ENCODE measurements at places on chromosomes 4 and X.

DNA sequence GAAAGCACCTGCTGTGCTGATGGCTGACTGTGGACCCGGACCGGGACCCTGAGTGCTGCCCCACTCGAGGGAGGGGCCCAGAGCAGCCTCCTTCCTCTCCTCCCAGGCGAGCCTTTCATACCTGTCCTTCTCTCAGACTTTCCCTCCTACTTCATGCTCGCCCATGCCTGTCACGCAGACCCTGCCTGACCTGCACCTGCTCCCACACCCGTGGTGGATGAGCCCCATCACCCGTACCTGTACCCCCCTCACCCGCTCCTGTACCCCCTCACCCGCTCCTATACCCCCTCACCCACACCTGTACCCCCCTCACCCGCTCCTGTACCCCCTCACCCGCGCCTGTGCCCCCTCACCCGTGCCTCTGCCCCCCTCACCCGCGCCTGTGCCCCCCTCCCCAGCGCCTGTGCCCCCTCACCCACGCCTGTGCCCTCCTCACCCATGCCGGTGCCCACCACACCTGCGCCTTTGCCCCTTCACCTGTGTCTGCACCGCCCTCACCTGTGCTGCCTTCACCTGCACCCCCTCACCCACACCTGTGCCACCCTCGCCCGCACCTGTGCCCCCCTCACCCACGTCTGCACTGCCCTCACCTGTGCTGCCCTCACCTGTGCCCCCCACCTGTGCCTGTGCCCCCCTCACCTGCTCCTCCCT is 5.8 kb downstream of the MAEA start:
- DNase-seq, result no peak

DNA sequence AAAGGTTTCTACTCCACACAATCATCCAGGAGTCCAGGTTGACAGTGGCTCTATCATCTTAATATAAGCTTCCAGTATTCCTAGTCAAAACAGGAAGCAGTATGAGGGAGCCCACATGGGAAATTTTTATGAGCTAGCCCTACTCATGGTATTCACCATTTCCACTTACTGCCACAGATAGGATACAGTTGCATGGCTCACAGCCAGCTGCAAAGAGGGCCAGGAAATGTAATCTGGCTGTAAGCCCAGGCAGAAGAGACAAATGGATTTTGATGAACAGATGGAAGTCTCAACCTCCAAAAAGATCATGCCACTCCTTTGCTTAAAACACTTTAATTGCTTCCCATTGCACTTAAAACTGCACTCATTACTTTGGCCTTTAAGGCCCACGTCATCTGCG is 150.6 kb downstream of the ADAMTS3 start:
- no peak for DNase-seq

DNA sequence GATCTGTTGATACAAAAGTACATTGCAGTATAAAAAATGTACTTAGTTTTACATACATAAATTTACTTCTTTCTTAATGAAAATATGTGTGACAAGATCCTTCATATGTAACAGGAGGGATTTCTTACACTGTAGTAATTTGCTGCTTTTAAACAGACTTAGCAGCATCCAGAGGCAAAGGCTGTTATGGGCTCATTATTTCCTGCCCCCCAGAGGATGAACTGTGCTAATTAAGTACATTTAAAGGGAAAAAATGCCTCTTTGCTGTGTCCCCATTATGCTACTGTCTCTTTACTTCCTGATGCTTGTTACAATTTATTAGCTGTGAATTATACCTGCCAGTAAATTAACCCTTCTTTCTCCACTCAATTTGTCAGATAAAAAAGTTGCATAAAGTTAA is 47.1 kb downstream of the NDST3 start:
- DNase-seq, result no peak

GRCh38 chr4:140289486-140289885 is 84.0 kb upstream of the SCOC start:
- DNase-seq, result no peak

DNA sequence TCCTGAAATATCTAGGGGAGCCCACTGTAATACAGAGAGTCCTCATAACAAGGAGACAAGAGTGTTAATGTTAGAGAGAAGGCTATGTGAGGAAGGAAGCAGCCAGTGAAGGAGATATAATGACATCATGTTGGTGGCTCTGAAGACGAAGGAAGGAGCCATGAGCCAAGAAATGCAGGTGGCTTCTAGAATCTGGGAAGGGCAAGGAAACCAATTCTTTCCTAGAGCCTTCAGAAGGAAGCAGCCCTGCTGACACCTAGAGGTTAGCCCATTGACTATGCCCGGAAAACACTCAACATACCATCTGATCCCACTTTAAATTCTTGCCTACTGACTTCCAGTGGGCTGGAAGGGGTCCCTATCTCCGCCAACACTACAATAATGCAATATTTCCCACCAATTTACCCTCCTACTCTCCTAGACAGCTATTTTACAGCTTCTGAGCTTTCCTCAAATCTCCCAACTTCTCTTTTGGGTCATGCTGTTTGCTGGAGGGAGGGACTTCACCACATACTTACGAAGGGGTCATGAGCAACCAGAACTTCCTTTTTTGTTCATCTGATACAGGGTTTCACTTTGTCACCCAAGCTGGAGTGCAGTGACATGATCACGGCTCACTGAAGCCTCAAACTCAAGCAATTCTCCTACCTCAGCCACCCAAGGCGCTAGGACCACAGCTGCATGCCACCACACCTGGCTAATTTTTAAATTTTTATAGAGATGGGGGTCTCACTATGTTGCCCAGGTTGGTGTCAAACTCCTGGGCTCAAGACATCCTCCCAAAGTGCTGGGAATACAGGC is 25.2 kb upstream of the G3BP2 start:
- DNase-seq, result peak; percentile 21

DNA sequence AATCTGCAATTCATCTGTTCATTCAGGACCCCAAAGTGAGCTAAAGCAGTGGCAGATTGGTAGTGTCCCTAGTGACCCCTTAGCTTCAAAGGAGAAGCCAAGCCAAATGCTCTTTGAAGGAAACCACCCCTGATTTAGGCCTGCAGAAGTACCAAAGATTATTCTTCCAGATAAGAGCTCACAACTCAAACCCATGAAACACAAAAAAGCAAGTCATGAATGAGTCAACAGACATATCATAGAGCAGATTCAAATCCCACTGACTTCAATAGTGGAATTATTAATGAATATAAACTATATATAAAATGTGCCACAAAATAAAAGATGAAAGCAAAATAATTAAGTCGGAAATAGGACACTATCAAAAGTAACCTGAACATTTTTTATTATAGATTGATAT is 197.6 kb downstream of the SCFD2 start:
- no peak for DNase-seq

DNA sequence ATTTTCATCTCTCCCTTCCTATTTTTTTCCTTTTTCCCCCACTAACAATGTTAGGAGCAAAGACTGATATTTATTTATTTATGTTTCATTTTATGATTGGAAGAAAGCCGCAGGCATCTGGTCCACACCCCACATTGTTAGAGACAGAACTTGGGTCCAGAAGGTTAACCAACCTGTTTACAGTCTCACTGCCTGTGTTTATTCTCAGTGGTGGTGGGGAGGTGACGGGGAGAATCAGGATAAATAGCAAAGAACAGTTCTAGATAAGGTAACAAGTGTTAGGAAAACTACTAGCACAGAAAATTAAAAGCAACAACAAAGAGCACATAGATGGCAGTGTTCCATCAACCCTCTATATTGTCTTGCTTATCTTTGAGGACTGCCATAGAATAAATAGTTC is 301.7 kb upstream of the DIPK2B start:
- no peak for DNase-seq

GRCh38 chr4:80172203-80172602 is 25.1 kb upstream of the PRDM8 start:
- DNase-seq, result no peak

DNA sequence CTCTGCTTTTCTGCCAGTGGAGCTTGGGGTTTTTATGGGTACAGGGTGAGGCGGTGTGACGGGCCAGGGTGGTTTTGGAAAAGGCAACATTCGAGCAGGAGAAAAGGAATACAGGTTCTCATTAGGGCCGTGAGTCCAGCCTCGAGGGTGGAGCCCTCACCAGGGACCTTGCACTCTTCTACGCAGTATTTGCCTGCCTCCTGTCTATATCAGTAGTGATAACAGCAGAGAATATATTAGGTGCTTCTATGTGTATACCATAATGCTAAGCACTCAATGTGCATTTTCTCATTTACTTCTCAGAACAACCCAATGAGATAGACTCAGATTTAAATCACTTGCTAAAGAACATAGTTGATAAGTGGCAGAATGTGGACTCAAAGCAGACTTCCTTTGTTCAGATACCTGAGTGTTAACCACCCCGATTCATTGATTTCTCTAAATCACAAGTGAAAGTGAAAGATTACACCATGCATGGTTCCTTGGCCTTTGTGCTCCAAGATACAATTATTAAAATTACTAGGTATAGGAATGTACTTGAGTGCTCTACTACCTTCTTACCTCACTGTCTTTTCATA is 403.9 kb downstream of the PCDH7 start:
- DNase-seq, result no peak

- no peak for DNase-seq
Measured at GRCh38 chrX:70030301-70030767, 19.4 kb downstream of the AWAT2 start.

GRCh38 chr4:56271131-56271530 is 116.2 kb downstream of the AASDH start:
- DNase-seq, result no peak

DNA sequence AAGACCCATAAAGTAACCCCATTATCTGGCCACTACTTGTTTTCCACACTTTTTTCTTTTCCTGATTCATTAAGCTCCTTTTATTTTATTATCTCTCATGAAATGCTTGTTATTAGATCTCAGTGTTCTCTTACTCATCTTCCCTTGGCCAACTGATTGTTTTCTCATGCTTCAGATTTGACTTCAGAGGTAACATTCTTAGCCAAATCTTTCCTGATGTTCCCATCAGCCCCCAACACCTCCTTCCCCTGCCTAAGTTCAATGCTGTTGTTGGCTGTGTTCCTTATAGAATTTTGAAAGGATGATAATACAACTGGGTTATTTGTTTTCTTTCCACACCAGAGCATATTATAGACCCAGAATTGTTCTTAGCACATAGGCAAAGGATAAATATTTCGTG is 75.6 kb downstream of the BMPR1B start:
- DNase-seq, result no peak

DNA sequence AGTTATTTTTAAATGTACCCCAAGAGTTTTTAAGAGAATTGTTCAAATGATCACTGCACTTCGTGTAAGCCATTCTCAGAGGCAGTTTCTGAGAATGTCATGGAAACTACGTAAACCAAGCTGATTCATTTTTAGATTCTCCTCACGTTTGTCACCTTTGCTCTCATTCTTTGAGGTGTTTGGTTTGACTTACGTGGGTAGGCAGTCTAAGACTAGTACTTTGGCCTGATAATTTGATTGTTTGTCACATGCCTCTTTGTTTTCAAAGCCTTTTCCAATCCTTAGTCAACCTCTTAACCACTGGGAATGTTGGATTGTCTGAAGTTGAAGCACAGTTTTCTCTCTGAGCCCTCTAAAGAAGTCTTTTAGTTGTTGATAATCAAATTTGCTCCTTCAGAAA is 10.5 kb downstream of the SEPTIN11 start:
- DNase-seq, result no peak

- no peak for DNase-seq
Measured at GRCh38 chrX:148298737-148299136, 201.7 kb upstream of the AFF2 start.

GRCh38 chrX:107731831-107732502 is 43.6 kb downstream of the TSC22D3 start:
- no peak for DNase-seq

DNA sequence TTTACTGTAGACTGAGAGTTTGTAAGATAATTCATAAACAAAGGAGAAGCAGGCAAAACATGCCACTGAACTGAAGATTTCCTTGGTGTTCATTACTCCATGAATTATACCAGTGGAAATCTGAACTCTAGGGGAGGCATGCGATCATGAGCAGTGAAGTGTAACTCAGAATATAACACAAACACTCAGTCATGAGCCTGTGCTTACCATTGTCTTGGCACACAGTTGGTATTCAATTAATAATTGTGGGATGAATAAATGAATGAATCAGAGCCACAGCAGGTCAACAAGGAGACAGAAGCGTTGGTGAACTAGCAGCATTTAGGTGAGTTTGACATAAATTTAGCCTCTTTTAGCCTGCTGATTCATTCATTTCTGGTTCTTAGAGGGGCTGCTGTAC is 263.5 kb upstream of the DKK2 start:
- DNase-seq, result no peak

DNA sequence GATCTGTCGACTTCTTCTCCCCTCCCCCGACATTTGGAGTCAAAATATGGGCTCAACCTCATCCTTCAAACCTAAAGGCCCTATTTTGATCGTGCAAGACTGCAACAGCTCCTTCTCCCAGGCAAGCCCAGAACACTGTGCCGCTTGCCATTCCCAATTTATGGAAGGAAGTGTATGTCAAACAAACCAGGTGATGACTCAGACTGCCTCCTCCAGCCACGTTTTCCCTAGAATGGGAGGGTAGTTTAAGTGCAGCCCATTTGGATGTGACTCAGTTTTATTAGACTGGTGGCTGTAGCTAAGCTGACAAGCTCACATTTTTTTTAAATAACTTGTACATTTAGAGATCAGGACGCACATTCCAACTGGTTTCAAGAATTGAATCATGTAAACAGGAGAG is 570.4 kb upstream of the DIPK2B start:
- DNase-seq, result no peak

- DNase-seq, result no peak
Measured at GRCh38 chrX:139738581-139738980, 30.6 kb upstream of the MCF2 start.

GRCh38 chrX:11665168-11666111 is at the start of gene ARHGAP6:
TSS of gene ARHGAP6 (minus strand) at chrX:11665920. CDS start at chrX:11664828, 1,092 bp downstream.
- no peak for DNase-seq

GRCh38 chrX:7028246-7028645 is 119.3 kb upstream of the STS start:
- no peak for DNase-seq

GRCh38 chr4:3257556-3258482 is 8.9 kb downstream of the MSANTD1 start:
- peak; percentile 44 for DNase-seq

DNA sequence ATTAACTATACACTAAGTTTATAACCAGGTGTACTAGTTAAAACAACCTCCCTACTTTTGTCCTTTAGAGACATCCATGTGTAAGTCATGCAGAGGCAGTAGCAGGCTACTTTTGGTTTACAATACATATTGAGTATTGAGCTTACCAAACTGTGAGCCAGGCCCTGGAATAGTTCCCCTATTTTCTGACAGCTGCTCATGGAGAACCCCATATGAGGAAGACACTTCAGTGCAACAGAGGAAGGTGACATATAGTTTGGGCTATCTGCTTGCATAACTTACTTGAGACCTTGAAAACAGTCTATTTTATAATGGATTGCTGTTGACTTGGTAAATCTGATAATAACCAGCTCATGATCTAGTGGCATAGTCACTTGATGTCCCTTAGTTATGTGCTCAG is 190.5 kb downstream of the SH3BGRL start:
- DNase-seq, result no peak

- no peak for DNase-seq
Measured at GRCh38 chr4:10320130-10320529, 137.1 kb downstream of the ZNF518B start.

GRCh38 chrX:16162391-16162790 is 4.9 kb upstream of the MAGEB17 start:
- DNase-seq, result no peak
